Osteoblast (primary cell): ENCODE measurements at places on chromosomes 1 and 21. TPM values are rescaled to one million over a fixed set of nuclear protein-coding genes. Genes with fewer than 3 reads are reported as not detected.

GRCh38 chr1:86140281-86140880 is 16.2 kb downstream of the COL24A1 start:
- DNase-seq: no peak

DNA sequence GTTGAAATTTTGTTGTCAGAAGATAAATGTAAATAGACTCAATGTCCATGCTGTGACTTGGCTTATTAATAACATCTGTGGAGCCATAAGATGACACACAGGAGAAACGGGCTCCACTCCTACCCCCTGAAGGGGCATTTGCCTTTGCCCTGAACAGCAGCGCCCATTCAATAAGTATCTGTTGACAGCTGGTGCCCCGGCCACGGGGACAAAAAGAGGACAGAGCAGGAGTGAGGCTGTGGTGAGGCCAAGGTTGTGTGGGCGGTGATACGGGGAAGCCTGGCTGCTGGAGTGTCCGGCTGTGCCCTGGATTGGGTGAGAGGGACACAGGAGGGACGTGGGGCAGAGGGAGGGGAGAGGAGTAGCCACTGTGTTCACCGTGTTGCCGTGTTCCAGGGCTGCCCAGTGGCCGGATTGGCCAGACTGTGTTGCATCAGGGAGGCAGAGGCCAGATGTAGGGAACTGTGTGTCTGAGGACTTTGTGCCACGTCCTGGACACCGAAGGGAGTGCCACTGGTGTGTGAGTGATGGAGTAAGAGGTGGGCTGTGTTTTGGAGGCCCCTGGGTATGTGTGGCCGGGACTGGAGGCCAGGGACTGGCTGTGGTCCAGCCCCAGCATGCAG is 15.1 kb downstream of the PRMT2 start:
- DNase-seq: no peak

- DNase-seq: peak; percentile 11
Measured at GRCh38 chr1:76336931-76337371, 262.4 kb downstream of the ST6GALNAC3 start.

Gene ADAM30
- not detected in 2 replicates for total RNA-seq

- DNase-seq: no peak
Measured at GRCh38 chr1:18398791-18399530, 81.8 kb upstream of the KLHDC7A start.

Gene CCDC185
- total RNA-seq: not detected in 2 replicates

GRCh38 chr1:205444931-205445645 is 10.8 kb downstream of the BLACAT1 start:
- DNase-seq: peak; percentile 76

DNA sequence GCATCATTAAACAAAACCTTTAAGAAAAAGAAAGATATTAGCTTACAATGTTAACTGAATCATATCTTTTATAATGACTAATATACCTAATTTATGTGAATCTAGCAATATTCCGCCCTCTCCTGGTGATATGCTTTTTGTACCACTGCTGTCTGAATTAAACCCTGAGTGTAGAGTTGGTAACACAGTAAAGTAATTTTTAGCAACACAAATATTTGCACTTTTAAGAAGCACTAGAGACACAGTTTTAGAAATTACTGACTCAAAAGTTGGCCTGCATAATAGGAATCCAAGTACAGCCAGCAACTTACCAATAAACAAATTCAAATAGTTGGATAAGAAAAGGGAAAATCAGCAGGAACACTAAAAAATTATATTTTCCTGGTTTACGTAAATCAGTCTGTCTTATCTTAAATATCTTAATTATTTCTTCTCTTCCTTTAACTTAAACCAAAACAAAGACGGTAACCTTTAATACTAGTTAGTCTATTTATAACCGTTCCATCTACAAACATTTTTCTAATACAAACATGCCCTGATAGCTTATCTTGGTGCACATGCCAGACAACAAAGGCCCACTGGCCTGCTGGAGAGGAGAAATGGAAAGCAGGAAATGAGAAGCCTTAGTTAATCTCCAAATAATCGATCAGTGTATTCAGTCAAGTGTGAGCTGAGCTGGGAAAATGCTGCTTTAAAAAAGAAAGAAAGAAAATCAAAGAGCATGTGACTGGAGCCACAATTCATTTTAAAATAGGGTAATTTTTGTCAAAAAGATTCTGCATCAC is 246.0 kb downstream of the RERE start:
- DNase-seq: no peak

DNA sequence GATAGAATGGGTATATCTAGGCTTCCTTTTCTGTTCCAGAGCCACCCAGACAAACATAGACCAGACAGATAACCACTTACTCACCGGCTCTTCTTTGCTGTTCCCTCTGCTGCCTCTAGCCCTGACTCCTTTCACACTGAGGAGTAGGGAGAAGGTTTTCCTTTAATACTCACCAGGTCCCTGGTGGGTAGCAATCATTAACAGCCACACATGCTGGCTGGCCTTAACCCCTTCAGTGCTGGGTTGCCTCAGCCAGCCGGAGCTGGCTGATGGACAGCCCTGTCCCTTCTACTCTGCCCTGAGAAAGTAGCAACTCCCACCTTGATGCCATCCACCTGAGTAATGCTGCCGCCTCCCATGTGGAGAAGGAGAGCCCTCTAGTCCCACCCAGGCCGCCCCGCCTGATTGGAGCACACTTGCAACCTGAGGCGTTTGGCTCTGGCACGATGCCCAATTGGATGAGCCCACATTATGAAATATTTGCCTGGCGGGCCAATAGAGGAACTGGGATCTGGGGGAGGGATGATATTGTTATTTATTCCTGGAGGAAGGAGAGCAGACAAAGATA is 71.6 kb downstream of the PLEKHA6 start:
- DNase-seq: no peak

DNA sequence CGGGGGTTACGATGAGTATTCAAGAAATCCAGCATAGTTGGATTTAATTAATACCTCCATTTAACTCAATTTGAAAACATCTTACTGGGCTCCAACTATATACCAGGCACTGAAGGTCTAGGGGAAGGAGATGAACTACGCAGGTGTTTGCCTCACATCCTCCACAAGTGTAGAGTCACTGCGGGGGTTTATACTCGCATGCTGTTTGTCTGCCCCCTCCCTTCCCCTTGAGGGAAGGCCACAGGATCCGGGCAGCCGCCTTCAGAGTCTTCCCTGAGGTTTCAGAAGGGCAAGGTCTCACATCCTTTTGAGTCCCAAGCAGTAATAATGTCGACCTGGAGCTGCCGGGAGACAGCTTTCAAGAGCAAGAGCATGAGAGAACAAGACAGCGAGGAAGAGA is 142.4 kb upstream of the GALNT2 start:
- DNase-seq: no peak

Gene GNAT2
- 0.29 and 0.72 TPM in 2 replicates for total RNA-seq

- DNase-seq: no peak
Measured at GRCh38 chr21:32001390-32001789, 128.6 kb downstream of the HUNK start.

GRCh38 chr1:184866991-184867788 is 107.1 kb downstream of the NIBAN1 start:
- no peak for DNase-seq

DNA sequence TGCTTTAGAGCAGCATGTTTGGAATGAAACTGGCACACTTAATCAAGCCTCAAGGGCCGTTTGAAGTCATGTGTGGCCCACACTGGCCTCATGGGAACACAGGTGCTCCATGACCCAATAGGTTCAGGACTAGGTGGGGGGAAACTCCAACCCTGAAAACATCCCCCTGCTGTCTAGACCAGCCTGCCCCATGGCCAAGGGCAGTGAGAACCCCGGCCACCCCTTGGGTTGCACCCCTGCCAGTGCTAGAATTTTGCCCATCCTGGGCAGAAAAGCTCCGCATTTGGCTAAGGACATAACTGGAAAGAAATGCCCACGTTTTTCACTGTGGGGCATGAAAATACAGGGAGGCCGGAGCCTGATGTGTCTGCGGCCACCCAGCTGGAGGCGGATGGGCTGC is 6.1 kb upstream of the PTGER3 start:
- peak; percentile 43 for DNase-seq

- peak; percentile 50 for DNase-seq
Measured at GRCh38 chr1:46526013-46526690, 25.3 kb downstream of the KNCN start.

Gene SPATA45
- total RNA-seq: not detected in 2 replicates
